ENCODE measurements at places on chromosomes 5 and 9.
A peak's percentile ranks its signal among the peaks of the same experiment; 100 is the strongest.

DNA sequence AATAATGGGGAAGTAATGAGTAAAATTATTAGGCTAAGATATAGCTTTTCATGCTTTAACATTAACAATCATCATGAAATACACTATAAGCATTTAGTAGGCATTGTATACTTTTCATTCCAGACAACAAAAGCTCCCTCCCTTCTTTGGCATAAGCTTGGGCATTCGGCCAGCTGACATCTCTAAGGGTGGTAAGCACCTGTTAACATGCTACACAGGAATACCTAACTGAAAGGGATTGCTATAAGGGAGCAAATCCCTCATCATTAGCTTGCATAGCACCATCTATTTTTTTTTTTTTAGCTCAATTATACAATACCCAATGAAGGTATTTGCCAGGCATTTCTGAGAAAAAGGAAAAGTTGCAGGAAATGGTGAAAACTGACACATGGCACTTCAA lies 16.6 kb downstream of the STRBP start:
- no peak for DNase-seq

DNA sequence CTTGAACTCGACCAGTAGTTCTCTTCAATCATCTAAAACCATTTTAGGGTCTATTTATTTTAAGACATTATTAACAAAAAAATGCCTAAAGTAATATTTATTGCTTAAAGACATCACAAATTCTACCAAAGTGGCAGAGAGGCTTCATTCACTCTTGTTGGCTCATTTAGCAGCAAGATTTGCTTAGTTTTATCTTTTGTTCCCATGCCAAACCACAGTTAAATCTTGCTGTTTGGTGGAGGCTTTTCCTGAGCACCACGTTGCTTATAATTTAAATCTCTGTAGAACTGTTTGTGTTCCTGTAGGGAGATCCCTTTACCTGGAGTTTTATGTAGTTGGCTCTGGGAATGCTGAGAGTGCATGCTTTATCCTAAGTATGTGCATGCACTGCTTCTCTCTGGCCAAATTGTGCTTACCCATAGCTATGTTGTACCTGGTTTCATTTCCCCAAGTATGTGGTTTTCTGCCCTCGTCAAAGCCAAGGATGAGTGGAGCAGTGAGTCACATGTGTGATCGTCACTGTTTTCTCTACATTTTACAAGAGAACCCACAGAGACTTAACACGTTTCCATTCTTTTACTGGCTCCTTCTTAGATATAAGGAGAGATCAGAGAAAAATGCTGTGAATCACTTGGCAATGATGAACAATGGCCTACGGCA lies 42.1 kb upstream of the MAST4 start:
- peak; percentile 85 for DNase-seq

DNA sequence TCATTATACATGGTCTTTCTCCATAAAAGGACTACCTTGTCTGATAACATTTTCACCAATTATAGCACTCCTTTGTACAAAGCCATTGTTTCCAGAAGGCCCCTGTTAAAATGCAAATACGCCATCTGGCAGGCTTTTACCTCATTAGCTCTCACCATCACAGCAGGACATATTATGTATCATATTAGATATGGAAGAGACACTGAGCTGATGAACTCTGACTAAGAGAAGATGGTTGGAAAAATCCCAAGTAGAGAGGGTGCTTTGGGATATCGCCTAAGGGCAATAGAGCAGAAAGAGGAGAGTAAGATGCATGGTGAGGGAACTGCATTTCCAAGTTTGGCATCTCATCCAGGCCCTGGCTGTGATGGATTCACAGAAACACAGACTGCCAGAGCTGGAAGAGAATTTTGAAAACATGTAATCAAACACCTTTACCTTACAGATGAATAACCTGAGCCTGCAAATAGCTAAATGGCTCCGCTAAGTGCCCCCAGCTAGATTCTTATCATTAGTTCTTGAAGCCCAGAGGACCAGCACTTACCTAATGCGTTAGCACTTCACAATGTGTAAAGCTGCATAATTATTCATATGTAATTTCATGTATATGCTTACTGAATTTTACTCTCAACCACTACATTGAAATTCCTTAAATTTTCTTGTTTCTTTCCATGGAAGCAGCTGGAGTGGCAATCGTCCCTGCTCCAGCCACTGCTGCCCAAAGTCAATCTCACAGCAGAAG lies 393.6 kb upstream of the IZUMO3 start:
- DNase-seq: no peak

- no peak for DNase-seq
Measured at GRCh38 chr9:708182-708550, 133.3 kb upstream of the DMRT1 start.

- no peak for DNase-seq
Measured at GRCh38 chr9:72315510-72316311, 49.3 kb downstream of the ZFAND5 start.

DNA sequence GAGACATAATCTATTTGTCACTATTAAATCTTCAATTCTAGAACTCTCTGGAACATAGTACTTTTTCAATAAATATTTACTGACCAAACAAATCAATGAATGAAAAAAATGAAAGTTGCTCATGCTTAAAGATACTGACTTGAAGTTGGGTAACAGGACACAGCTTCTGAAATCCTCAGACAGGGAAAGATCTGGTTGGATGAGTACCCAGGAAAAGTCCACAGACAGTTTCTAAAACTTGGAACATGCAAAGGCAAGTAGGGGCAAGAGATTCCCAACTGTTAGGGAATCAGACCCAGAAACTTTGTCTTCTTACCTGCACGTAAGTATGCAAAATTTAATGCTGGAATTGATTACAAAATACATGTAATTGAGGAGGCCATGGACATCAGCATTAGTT lies 366.2 kb downstream of the ACTL7B start:
- no peak for DNase-seq

- no peak for DNase-seq
Measured at GRCh38 chr9:96177005-96177718, 124.8 kb downstream of the HSD17B3 start.

GRCh38 chr5:43193181-43193893 lies 1.3 kb downstream of the NIM1K start:
- DNase-seq: peak; percentile 91

DNA sequence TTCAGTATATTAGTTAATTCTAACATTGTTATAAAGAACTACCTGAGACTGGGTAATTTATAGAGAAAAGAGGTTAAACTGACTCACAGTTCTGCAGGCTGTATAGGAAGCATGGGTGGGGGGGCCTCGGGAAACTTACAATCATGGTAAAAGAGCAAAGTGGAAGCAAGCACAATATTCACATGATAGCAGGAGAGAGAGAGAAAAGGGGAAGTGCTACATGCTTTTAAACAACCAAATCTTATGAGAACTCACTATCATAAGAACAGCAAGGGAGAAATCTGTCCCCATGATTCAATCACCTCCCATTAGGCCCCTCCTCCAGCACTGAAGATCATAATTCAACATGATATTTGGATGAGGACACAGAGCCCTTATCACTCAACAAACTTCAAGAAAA lies 324.9 kb downstream of the ZNF608 start:
- DNase-seq: no peak

GRCh38 chr9:136762915-136763648 lies 1.2 kb downstream of the LCN15 start:
- DNase-seq: peak; percentile 5

DNA sequence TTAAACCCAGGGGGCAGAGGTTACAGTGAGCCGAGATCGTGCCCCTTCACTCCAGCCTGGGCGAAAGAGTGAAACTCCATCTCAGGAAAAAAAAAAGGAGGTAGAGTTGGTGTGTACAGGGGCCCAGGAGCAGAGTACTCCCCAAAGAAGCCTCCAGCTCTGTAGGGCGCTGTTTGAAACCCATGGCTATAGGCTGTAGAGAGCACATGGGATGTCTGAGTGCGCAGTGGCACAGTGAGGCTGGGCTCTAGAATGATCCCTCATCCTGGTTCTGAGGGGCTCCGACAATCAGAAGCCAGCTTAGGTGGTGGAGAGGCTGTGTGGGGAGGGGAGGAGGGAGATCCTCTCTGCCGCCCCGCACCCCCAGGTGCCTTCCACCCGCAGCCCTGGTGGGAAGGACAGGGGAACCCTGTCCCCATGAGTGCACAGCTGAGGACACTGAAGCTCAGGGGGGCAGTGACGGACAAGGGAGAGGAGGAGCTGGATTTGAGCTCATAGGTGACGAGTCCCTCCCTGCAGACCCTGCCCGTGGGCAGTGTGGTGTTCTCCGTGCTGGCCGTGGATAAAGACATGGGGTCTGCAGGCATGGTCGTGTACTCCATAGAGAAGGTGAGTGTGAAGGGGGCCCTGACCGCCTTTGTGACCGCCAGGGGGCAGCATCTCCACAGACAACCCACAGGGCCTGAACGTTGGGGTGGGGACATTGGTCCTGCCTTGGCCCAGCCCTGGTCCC lies 24.6 kb downstream of the CDHR2 start:
- peak; percentile 43 for DNase-seq

DNA sequence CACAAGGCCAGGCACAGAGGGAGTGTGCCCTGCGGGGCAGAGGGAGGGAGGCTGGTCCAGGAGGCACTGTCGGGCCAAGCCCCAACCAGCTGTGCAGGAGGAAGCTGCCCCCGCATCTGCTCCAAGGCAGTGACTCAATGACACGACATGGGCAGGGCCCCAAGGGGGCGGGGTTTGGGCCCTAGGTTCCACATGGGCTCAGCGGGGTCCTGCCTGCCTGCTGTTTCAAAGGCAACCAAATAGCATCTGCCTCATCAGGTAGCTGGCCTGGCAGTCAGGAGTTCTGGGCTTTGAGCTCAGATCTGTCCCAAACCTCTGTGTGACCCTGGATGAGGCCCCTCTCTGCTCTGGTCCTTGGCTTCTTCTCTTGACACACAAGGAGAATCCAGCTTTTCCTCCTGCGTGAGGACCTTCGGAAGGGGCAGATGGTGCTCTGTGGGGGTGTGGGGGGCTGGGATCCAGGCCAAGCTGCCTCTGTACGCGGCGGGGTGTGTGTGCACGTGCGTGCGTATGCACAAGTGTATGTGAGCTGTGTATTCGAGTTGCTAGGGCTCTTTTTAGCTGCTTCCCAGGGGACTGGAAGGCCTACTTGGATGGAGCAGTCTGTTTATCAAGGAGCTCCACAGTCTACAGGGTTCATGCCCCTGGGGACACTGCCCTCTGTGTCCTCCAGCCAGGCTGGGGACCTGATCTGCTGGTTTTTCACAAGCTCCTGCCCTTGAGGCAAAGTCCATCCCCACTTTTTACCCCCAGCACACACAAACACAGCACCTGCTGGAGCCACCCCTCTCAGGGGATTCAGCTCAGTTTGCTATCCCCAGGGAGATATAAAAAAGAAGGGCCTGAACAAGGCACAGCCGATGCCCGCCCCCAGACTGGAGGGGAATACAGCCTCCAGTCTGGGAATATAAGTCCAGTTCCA lies 138.9 kb downstream of the RGS3 start:
- peak; percentile 86 for DNase-seq

GRCh38 chr9:117535434-117535833 lies 120.6 kb upstream of the ASTN2 start:
- DNase-seq: no peak

GRCh38 chr5:110045158-110045557 lies 355.4 kb downstream of the MAN2A1 start:
- DNase-seq: no peak

- DNase-seq: no peak
Measured at GRCh38 chr9:123609844-123610243, 253.8 kb downstream of the CRB2 start.

GRCh38 chr9:135971892-135972291 lies 10.7 kb upstream of the UBAC1 start:
- DNase-seq: no peak

- DNase-seq: no peak
Measured at GRCh38 chr5:72540759-72541438, 33.7 kb upstream of the ZNF366 start.

DNA sequence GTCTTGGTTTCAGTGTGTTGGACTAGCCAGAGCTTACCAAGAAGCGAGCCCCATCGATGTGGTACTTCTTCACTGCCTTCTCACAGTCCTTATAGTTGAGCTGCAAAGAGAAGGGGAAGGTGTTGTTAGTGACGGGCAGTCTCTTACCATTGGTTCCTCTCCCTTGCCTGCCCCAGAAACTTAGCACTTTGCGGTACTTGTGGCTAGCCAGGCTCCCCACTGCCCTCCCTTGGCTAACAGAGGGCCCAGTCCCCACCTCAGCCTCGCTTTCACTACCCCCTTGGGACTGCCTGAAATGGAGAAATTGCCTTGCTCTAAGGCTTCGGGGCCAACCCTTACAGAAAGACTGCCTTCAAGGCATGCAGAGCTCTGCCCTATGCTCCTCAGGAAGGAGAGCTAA lies 4.3 kb downstream of the LCP2 start:
- peak; percentile 88 for DNase-seq

GRCh38 chr5:115284021-115284420 lies 12.4 kb downstream of the CCDC112 start:
- DNase-seq: no peak

- DNase-seq: no peak
Measured at GRCh38 chr5:169099801-169100734, 200.9 kb downstream of the SLIT3 start.

- DNase-seq: no peak
Measured at GRCh38 chr9:79604921-79605562, 33.3 kb downstream of the TLE4 start.

DNA sequence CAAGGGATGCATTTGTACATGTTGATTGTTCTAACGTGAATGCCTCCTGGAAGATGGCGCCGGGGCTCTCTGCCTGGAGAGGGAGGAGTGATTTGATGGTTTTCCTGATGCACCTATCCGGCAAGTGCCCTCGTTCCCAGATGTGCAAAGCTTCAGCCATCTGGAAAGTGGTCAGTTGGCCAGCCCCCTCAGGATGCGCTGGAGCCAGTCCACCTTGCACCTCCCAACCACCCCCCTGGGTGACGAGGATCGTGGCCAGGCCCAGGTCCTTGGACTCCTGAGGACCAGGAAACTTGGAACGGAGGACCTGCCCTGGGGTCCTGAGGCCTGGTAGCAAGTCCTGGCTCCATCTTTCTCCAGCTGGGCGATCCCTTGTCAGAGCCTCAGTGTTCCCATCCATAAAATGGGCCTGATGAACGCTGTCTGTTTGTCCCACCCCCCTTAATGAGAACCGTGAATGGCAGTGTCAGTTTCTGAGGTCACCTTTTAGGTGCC lies 23.6 kb upstream of the RNU6ATAC start:
- no peak for DNase-seq

- DNase-seq: no peak
Measured at GRCh38 chr9:37997636-37998374, 71.2 kb downstream of the SHB start.

GRCh38 chr9:37575921-37576721 lies at the start of gene FBXO10:
FBXO10 (minus strand) TSS chr9:37576380; CDS start chr9:37541768, 34,612 bp downstream.
- peak; percentile 63 for DNase-seq

DNA sequence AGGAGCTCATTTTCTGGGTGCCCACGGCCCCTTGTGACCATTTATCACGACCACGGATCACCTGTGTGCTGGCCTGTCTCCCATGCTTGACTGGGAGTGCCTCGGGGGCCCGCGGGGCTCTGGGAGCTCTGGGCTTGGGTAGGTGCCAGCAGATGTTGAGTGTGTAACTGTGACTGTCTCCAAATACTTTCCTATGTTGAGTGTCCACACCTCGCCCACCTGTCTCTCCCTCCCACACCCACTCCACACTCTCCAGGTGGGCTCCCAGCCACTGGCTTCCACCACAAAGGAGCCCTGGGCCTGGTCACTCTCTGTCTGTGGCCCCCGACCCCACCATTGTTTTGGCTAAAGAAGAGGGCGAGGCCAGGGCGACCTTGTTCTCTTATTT lies 196.4 kb downstream of the CDK5RAP2 start:
- no peak for DNase-seq
